ENCODE measurements at places on chromosomes 6 and 20.

GRCh38 chr6:1445650-1446330, 56.4 kb downstream of the FOXF2 start:
- no peak for DNase-seq

DNA sequence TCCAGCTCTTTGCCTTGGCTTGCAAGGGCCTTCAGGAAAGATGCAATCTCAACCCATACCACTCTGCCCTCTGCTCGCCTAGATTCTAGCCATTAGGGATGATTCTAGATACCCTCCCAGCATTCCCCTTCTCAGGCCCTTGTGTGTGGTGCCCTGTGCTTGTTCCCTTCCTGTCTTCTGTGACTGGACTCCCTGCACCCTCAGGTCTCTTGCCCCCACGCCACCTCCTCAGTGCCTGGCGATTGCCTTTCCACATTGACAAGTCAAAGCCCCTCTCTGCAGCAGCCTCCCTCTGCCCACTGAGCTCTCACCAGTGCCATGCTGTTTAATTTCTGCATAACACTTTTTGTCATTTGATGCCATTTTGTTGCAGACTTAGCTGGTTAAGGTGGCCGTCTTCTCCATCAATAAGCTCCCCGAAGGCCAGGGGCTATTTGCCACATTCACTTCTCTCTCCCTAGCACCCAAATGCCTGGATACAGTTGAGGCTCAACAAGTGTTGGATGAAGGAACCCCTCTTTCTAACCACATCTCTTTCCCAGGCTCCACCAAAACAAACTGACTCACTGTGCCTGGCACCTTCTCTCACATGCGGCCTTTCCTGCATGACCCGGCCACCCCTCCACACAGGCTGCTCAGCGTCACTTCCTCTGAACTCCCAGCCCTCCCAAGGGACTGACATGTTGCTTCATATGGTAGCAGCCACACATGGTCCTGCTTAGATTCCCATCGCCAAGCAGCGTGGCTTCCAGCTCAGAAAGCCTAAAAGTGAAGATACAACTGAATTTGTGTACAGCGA, 4.6 kb upstream of the TXNDC5 start:
- DNase-seq, result no peak

DNA sequence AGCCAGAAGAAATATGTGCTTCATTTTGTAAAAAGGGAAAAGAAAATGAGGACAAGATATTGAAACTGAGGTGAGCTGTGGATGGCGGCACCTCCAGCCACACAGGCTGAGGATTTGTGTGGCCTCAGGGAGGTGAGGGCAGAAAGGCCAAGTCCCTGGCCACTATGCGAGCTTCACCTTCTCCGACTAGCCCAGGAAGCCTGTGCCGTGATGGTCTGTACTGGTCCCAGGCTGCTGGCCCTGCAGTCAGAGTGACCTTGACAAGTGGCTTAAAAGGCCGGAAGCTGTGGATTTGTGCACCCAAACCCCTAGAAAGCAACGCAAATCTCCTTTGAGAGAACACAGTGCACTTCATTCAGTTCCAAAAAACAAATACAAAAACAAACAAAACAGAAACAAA, 48.1 kb downstream of the WDR27 start:
- DNase-seq, result no peak

- DNase-seq, result no peak
Measured at GRCh38 chr6:168180548-168181011, 101.6 kb upstream of the FRMD1 start.

- DNase-seq, result no peak
Measured at GRCh38 chr6:152775428-152775827, 24.8 kb downstream of the VIP start.

GRCh38 chr20:54548849-54549248, 73.5 kb downstream of the DOK5 start:
- DNase-seq, result no peak

- no peak for DNase-seq
Measured at GRCh38 chr6:79610306-79611009, 20.7 kb upstream of the SH3BGRL2 start.

- DNase-seq, result no peak
Measured at GRCh38 chr6:41896281-41896680, 1.1 kb upstream of the USP49 start.

DNA sequence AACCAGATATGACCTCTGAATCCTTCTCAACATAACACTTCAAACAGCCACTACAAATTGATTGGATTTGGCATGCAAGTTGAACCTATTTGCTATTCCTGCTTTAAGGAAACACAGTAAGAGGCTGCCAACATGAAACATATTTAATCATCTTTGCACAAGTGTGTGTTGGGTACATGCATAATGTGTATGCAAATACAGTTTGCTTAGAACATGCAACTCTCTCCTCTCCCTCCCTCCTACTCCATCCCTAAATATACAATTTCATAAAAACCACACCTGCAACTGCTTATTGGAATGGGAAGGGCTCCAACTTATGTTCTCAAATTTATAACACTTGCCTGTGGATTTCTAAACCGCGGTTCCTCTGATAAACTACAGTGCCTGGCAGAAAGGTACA, 71.5 kb downstream of the CD83 start:
- no peak for DNase-seq

- no peak for DNase-seq
Measured at GRCh38 chr6:137792160-137793033, 74.7 kb upstream of the TNFAIP3 start.

DNA sequence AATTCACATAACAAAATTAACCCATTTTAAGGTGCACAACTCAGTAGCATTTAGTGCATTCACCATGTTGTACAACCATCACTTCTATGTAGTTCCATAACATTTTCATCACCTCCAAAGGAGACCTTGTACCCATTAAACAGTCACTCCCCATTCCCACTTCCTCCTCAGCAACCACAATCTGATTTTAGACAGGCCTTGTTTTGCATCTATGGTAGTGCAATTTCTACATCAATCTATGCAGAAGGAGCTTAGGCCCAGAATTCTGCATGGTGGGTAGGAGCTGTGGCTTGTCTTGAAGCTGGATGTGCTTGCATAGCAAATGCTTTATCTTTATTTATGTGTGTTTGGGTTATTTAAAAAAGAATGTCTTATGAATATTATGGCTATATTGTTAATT, 13.5 kb upstream of the HLA-DQA1 start:
- no peak for DNase-seq

DNA sequence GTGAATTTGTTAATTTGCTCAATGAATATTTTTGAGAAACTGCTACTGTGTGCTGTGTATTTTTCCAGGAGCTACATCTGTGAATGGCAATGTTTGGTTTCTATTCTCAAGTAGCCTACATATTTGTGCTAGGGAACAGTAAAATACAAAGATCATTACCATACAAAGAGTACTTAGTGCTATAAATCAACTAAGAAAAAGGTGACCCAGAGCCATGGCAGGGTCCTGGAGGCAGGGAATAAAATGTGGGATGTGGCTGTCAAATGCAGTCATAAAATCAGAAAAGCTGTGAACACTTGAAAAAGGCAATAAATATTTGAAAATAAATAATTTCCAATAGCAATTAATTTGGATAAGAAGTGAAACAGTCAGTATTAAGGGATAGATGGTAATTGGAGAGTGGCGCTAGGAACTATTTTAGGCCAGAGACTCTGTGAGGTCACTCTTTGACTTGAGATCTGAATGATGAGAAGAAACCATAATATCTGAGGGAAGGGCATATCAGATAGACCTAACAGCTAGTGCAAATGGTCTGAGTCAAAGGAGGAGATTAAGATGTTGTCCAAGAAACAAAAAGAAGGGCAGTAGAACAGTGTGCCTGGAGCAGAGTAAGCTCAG, 98.8 kb downstream of the MANEA start:
- DNase-seq, result no peak

- DNase-seq, result no peak
Measured at GRCh38 chr6:29755295-29755871, 32.1 kb downstream of the HLA-F start.

- peak; percentile 32 for DNase-seq
Measured at GRCh38 chr6:110332281-110332680, 25.9 kb downstream of the METTL24 start.

GRCh38 chr6:64175296-64175695, 539.7 kb downstream of the PHF3 start:
- no peak for DNase-seq

DNA sequence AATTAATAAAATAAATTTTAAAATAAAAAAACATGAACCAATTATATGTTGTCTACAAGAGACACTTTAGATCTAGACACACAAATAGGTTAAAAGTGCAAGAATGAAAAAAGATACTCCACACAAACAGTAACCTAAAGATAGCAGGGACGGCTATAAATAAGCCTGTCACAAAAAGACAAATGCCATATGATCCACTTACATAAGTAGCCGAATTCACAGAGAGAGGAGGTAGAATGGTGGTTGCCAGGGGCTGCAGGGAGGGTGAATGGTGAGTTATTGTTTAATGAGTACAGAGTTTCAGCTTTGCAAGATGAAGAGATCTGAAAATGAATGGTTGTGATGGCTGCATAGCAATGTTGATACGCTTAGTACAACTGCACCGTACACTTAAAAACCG, 32.7 kb downstream of the KATNA1 start:
- DNase-seq, result peak; percentile 8

DNA sequence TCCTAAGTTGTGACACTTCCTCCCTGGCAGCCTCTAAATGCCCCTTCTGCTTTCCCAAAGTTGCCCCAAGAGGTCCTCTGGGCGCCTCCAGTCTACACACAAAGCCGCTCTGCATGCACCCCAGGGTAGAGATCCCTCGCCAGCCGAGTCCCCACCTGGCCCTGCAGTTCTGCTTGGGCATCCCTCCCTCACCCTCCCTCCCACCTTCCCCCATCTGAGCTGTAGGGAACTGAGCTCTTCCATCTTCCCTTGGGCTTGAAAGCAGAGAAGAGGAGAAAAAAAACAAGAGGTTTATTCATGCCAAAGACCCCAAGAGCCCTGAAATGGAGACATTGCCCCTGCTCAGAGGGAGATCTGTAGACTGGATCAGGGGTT, 5.7 kb upstream of the FGD2 start:
- DNase-seq, result no peak

GRCh38 chr6:137866200-137866913, 702 bp upstream of the TNFAIP3 start:
- peak; percentile 38 for DNase-seq

DNA sequence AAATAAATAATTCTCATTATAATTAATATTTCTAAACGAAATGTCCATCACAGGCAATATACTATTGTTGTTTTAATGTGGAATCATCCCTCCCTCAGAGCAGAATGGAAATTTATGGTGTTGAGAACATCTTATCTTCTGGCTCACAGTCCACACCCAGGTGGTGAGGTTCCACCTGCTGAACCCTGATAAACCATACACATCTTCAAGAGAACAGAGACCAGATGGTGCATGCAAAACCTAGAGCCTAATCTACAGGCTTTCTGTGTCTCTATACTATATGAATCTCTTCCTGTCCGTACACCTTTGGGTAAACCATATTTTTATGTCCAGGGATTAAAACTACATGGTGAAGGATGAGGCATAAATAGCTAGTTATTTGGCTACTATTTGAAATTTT, 52.3 kb upstream of the UFL1 start:
- no peak for DNase-seq

DNA sequence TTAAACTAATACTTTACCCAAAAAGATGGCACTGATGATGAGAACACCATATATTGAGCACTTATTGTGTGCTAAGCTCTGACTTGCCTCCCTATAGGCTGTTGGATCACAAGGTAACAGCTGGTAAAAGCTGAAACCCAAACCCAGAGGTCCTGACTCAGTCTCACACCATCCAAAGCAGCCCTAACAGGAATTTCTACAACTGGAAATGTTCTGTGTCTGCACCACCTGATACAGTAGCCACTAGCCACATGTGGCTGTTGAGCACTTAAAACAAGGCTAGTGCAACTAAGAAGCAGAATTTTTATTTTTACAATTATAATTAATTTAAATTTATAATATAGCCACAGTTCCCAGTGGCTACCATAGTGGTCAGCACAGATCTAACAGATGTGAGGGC, 15.6 kb upstream of the MATN4 start:
- DNase-seq, result no peak

GRCh38 chr6:28208111-28208659, 16.9 kb upstream of the ZSCAN9 start:
- no peak for DNase-seq

DNA sequence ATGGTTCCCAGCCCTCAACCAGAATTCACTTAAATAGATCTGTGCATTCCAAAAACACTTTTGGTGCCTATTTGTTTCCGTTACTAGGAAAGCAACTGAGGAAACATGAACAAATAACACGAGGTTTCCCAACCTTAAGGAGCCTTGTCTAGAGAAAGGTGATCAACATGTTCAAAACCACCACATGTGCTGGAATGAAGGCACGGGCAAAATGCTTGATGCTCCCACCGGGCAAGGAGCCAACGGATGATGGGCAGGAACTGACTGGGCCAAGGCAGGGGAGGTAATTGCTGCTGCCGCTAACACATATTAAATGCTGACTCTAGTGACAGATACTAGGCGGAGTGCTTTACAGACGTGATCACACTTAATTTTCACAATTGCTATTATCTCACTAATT, 2.5 kb downstream of the MYLK4 start:
- DNase-seq, result peak; percentile 8

- DNase-seq, result no peak
Measured at GRCh38 chr20:62040381-62040922, 25.2 kb downstream of the TAF4 start.

- no peak for DNase-seq
Measured at GRCh38 chr6:56758553-56758952, 115.9 kb upstream of the DST start.

GRCh38 chr6:39402239-39402751, 79.8 kb upstream of the KCNK16 start:
- DNase-seq, result no peak

GRCh38 chr6:140809694-140810101, 1323.0 kb upstream of the GJE1 start:
- no peak for DNase-seq

- peak; percentile 4 for DNase-seq
Measured at GRCh38 chr6:91580635-91581034, 993.8 kb upstream of the MAP3K7 start.

GRCh38 chr6:131549811-131550210, 23.2 kb upstream of the ARG1 start:
- no peak for DNase-seq

GRCh38 chr6:43812850-43813578, 43.0 kb downstream of the VEGFA start:
- peak; percentile 76 for DNase-seq

DNA sequence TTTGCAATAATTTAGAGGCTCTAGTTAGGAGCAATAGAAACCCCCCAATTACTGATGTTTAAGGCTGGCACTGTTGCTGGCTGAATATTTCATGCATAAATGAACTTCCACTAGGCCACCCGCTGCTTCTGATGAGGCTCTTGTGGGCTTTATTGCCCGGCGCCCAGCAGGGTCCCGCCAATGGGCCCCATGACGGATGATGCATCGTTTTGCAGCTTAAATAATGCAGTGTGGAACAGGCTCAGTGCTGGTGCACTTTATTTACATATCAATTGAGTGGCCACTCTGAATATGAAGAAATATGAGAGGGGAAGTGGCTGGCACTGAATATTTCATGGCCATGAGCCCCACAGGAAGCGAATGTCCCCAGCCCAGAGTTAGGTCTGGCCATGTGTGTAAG, 155.3 kb upstream of the MAFB start:
- no peak for DNase-seq

GRCh38 chr20:31824554-31825313, 5.6 kb downstream of the MYLK2 start:
- no peak for DNase-seq

GRCh38 chr6:69813508-69813907, 16.7 kb upstream of the LMBRD1 start:
- no peak for DNase-seq

- DNase-seq, result no peak
Measured at GRCh38 chr20:54598352-54598751, 123.0 kb downstream of the DOK5 start.

Data from NCI-H82 (cell line).